ENCODE measurements at places on chromosomes 1 and 21. TPM values are rescaled to one million over a fixed set of nuclear protein-coding genes. Genes with fewer than 3 reads are reported as not detected.

Gene RGS5
- polyA plus RNA-seq: not detected

GRCh38 chr1:5707566-5708345, 284.5 kb downstream of the NPHP4 start:
- DNase-seq: no peak

DNA sequence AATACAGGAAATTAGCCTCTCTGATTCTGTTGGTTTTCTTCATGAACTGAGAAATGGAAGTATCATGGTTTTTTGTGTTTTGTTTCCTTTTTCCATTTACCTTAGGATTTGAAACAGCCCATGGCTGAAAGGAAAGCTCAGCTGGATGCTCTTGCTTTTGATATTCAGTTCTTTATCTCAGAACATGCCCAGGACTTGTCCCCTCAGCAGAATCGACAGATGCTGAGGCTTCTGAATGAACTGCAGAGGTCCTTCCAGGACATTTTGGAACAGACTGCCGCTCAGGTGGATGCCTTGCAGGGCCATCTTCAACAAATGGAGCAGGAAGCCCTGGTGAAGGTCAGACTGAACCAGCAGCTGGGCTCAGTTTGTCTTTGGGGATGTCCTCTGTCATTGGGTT, 142.4 kb downstream of the MACF1 start:
- DNase-seq: no peak

DNA sequence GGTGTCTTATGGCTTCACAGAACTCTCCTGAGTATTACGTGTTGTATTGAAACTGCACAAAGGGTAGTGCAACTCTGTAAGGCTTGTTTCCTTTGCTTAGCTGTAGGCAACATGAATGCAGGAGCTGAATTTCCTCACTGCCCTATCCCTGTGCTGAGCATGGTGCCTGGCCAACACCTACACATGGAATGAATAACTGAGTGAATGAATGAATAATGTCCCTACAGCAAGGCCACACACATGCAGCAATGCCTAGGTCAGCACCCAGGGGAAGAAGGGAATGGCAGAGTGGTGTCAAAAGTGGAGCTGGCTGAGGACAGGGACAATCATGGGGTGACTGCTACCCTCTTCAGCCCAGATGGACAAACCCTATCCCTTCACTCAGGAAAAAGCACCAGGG, 655.9 kb downstream of the PTPRU start:
- DNase-seq: no peak

Gene UBL4B
- not detected for polyA plus RNA-seq

Gene MUL1
- polyA plus RNA-seq: 7.9 TPM

- DNase-seq: no peak
Measured at GRCh38 chr1:165988275-165988674, 160.9 kb downstream of the UCK2 start.

DNA sequence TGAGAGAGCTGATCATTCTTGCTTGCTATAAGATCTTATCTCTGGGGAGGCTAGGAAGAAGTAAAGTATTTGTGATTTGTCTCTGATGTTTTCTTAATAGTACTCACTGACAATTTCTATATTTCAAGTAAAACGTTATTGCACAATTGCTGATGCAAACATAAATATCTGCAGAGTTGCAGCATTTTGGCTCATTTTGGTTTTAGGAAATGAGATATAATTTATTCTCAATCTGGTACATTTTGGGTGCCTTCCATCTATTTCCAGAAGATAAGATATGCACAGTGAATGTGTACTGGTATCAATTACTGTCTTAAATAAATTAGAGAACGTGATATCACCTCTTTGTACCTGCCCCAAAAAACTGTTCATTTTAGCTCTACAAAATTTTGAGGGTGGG, 1431.5 kb downstream of the BRINP3 start:
- DNase-seq: no peak
